ENCODE measurements at places on chromosomes 16 and 17. TPM values are rescaled to one million over a fixed set of nuclear protein-coding genes. Genes with fewer than 3 reads are reported as not detected.

Gene PIRT
- total RNA-seq, result not detected

Gene PRSS21
- not detected for total RNA-seq

Gene C1QTNF1
- 220 TPM for total RNA-seq

Gene SMIM5
- not detected for total RNA-seq

Data from placental pericyte (primary cell).